ENCODE measurements at places on chromosomes 6 and 20.

- DNase-seq, result no peak
These were observed 10.2 kb downstream of the ADA start for GRCh38 chr20:44641325-44641724.

GRCh38 chr6:38269461-38270172 lies 370.1 kb downstream of the BTBD9 start:
- DNase-seq, result no peak

DNA sequence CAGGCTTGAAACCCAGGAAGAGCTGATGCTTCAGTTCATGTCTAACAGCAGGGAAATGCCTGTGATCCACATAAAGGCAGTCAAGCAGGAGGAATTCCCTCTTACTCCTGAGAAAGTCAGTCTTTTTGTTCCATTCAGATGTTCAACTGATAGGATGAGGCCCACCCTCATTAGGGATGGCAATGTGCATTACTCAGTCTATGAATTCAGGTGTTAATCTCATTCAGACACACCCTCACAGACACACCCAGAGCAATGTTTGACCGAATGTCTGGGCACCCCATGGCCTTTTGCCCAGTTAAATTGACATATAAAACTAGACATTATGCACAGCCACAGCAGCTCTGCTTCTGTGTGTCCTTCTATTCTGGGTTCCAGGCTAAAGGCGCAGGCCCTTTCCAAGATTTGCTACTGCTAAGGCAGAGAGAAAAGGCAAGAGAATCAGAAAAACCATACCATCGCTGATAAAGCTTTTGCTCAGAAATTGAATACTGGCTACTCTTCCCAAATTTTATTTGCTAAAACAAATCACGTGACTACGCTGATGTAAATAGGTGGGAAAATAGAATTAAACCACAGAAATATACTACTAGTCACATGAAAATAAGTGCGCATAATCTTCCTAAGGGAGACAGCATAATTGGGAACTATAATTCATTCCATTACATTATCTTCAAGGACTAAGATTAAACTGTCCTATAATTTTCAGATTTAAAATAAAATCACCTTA lies 625.0 kb upstream of the MAN1A1 start:
- DNase-seq, result no peak

- DNase-seq, result no peak
These were observed 158.2 kb downstream of the TPBG start for GRCh38 chr6:82521861-82522260.

DNA sequence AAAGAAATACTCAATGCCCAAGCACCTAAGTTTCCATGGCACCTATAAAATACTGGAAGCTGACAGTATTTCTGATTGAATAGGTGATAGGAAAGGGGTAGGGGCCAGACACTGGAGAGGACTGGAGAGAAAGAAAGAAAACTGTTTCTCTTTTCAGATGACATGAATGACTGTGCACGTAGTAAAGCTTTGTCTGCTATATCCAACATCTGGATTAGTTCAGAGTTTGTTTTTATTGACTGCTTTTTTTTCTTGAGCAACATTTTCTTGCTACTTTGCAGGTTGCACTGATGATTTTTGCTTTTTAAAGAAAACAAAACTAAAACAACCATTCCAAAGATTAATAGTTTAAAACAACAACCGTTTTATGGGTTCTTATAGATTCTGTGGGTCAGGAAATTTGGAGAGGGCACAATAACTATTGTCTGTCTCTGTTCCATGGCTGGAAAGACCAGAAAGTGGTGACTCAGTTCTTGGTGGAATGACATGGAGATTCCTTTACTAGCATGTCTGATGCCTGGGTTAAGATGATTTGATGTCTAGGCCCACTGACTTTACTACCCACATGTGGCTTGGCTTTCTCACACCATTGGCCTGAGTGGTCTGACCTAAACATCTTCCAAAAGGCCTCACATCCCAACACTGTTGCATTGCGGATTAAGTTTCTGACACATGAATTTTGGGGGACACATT lies 12.2 kb upstream of the LRP11 start:
- no peak for DNase-seq

DNA sequence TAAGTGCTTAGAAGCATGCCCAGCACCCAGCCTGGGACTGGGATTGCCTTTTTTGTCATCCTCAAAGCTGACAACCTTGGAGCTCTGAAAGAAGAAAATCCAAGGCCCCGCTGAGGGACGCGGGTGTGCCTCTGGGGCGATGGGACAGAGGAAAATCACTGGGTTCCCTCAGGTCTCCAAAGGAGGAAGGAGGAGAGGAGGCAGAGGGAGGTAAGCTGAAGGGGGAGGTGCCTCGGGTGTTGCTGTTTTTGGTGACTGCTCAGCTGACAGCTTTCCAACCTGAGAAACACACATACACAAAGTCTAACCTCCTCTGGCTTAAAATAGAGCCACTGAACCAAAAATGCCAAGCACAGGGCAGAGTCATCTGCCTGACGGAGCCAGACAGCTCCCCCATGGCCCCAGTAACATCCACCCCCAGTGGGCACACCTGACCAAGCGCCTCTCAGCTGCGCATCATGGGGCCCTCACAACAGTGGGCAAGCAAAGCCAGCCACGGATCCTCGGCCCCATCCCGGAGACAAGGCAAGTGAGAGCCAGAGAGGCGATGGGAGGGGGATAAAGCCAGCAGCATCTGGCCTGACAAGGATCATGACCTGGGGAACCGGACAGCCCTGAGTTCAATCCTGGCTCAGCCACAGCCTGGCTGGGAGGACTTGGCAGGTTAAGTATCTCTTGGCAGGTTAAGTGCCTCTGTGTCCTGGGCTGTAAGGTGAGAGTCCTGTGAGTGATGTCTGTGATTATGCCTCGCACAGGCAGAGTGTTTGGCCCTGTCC lies 3.2 kb upstream of the KCNK15 start:
- no peak for DNase-seq

GRCh38 chr20:4519534-4519933 lies 202.2 kb upstream of the PRND start:
- DNase-seq, result no peak

- no peak for DNase-seq
These were observed 1.1 kb downstream of the NFATC2 start for GRCh38 chr20:51541189-51542032.

DNA sequence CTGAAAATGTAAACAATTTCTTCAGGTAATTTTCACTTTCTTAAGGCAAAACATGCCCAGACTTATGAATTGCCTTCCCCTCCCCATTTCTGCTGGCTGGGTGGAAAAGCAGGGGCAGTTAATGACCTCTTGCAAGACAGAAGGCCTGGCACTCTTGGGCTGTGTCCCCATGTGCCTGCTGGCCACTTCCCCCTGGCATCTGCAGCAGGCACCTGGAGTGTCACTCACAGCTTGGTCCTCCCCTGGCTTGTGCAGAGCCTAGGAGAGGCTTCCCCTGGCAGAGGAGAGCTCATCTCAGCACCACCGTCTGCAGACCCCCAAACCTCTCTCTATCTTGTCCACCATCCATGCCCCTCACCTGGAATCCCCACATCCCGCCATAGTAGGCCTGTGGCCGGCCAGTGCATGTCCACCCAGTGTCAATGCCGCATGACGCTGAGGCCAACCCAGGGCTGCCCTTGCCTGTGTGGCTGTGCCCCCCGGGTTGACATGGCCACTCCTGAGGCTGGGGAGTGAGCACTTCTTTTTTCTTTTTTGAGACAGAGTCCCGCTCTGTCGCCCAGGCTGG lies 83.5 kb upstream of the SLC22A23 start:
- no peak for DNase-seq

GRCh38 chr20:9322661-9323060 lies 191.7 kb upstream of the LAMP5 start:
- no peak for DNase-seq

DNA sequence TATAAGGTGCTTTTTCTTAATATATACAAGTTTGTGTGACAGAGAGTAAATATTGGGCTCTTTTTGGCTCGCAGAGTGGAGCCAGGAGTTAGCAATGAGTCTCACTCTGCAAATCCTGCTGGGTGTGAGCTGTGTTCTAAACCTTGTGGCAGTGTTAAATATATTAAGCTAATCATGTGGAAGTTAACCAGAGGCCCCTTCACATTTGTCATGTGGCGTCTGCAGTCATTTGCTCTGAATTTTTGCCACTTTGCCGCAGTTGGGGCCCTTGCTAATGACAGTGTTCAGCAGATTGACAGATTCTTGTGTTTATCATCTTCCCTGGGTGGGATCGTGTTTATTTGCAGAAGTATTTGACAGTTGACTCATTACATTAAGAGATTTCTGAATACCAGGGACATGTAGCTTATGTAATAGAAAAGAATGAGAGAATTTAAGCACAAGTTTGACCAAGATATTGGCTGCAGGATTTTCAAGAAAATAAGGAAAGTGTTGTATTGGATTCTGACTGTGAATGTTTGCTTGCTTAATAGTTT lies 37.9 kb downstream of the SPATA2 start:
- DNase-seq, result no peak

DNA sequence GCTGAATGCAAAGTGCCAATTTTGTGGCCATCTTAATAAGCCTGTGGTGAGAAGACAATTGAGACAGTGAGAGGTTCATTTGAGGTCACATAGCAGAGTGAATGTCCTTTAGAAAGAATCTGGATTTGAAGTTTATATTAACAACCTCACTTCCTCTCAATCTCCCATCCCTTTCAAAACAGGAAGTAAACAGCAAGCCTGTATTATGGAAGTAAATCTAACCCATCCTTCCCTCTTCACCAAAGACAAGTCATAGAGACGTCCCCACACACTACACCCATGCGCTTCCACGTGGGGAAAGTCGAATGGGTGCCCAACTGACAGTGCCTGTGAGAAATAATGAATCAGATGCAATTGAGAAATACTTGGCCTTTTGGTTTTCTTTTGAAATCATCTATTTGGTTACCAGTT lies 28.8 kb upstream of the CCND3 start:
- no peak for DNase-seq

DNA sequence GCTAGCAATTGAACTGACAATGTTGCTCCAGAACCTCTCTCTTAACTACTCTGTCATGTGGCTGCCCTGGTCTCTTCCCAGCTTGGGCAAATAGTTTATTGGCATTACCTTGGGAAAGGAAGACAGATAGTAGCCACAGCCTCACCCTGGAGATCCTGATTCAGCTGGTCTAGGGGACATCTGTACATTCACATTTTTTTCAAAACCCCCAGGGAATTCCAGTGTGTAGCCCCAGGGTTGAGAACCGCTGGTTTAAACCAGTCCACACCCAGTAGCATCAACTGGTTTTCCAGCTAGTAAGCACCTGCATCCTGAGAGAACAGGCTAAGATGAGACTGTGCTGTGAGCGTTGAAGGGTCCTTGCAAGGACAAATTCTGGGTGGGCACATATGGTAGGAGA lies 9.6 kb downstream of the SCUBE3 start:
- DNase-seq, result no peak

GRCh38 chr6:34562861-34563512 lies 6.9 kb upstream of the SPDEF start:
- no peak for DNase-seq

- no peak for DNase-seq
These were observed 44.2 kb upstream of the DEFB112 start for GRCh38 chr6:50093938-50094272.

GRCh38 chr6:133921249-133921859 lies 31.7 kb upstream of the TBPL1 start:
- peak; percentile 53 for DNase-seq

- DNase-seq, result no peak
These were observed 67.4 kb downstream of the STMND1 start for GRCh38 chr6:17169291-17169690.

DNA sequence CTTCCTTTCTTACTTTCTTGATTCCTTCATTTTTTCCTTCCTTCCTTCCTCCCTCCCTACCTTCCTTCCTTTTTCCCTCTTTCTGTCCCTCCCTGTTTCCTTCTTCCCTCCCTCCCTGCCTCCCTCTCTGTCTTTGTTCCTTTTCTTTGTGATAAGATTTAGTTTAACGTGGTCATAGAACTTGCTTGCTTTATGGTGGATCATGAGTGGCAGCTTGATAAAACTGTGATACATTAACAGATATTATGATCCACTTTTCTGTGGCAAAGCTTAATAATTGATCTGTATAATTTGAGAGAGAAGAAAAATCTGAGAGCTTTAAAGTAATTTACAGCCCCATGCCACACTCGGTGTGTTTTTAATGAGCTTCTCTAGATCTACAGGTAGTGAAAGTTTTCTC lies 280.5 kb downstream of the RNF144B start:
- DNase-seq, result no peak

GRCh38 chr20:62978561-62978943 lies 26.0 kb downstream of the SLC17A9 start:
- no peak for DNase-seq

Measured in fibroblast of skin of left biceps (primary cell).